Left renal pelvis (tissue), 4 donors: ENCODE measurements at places on chromosomes 3 and 15. TPM values are rescaled to one million over a fixed set of nuclear protein-coding genes. Genes with fewer than 3 reads are reported as not detected.

DNA sequence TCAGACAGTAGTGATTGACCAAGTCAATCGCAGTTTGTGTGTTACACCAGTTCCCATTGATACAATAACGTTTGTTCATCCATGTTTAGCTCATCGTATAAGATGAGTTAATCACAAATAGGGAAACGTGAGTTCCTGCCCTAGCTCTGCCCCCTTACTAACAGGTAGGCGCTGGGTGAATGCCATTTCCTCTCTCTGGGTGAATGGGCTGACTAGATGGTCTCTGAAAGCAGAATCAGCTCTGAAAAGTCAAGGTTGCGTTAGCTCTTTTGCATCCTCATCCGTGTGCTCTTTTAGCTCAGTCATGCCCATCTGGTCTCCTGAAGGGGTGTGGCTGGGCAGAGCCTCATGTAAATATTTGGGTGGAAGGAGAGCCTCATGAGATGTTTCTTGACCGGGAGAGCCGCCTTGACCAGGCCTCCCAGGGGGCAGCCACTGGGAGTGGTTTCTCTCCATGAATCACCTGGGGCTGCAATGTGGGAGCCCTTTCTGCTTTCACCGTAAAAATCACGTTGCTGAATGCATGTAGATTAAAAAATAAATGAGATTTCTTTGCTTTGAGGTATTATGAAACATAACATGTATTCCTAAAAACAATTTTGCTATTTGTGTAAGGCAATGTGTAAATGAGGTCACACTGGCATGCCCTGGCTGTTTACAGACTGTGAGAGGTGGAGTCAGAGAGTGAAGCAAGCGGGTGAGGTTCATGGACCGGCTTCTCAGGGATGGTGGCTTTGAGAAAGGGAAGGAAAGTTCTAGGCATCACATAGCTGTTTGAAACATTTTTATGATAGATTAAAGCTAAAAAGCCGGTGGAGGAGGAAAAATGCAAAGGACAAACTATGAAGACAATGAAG, 108.4 kb upstream of the RASGRP1 start:
- DNase-seq = no peak

DNA sequence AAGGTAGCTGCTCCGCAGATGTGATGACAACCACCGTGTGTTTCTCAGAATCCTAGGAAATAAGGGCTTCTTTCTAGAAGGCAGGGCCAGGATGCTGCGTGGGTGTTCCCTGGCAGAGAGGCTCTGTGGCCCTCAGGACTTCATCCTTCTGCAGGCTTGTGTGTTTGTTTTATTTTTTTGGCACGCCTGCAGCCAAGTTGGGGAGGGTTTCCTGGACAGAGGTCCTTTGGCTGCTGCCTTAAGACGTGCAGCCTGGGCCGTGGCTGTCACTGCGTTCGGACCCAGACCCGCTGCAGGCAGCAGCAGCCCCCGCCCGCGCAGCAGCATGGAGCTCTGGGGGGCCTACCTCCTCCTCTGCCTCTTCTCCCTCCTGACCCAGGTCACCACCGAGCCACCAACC, at the start of gene CLEC3B:
TSS of gene CLEC3B (plus strand) at position 266 of the 400 bp plus-strand sequence. CDS start at position 326, 60 bp downstream.
- DNase-seq = no peak

- DNase-seq = no peak
Measured at GRCh38 chr3:144491333-144491732, 519.7 kb downstream of the DIPK2A start.

GRCh38 chr15:68055224-68055705, 1.1 kb downstream of the PIAS1 start:
- DNase-seq = peak; percentile 33

GRCh38 chr3:188673646-188674186, 498.1 kb upstream of the TPRG1 start:
- no peak for DNase-seq

GRCh38 chr3:129878355-129878754, 15.2 kb downstream of the TMCC1 start:
- DNase-seq = no peak

Gene ADCY5
- polyA plus RNA-seq = 10.4 TPM

DNA sequence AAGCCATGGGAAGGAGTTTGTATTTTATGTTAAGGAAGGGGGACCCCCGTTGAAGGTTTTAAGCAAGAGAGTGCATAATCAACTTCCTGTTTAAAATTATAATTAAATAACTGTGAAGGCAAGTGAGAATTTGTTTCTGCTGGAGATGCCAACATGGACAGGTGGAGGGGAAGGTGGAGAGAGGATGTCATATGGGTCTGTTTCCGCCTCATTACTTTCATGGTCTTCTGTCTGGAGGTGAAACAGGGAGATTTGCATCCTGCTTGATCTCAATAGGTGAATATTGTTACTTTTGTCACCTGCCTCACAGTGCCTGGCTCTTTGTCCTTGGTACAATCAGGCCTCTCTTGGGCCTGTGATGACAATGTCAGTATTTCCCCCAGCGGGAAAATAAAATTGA, 300.6 kb upstream of the LMCD1 start:
- no peak for DNase-seq

Gene SV2B
- polyA plus RNA-seq = 0.95 TPM

Gene ST3GAL6
- 15.5 TPM for polyA plus RNA-seq

DNA sequence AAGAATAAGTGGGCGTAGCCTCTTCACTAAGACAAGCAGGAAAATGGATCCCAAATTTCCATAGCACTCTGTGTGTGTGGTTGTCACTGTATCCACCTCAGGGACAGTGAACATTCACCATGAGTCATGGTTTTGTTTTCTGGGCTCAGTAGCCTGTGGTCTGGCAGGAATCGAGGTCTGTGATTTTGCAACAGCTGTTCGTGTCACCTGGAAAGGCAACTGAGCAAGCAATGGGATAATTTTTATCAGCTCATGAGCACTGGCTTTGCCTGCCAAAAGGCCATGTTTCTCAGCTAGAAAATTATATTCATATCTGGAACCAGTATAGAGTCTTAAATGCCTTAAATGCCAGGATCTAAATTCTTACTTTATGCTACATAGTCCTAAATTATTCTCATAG, 60.9 kb downstream of the STRIT1 start:
- DNase-seq = no peak

GRCh38 chr3:114437897-114438296, 144.1 kb downstream of the TIGIT start:
- no peak for DNase-seq

DNA sequence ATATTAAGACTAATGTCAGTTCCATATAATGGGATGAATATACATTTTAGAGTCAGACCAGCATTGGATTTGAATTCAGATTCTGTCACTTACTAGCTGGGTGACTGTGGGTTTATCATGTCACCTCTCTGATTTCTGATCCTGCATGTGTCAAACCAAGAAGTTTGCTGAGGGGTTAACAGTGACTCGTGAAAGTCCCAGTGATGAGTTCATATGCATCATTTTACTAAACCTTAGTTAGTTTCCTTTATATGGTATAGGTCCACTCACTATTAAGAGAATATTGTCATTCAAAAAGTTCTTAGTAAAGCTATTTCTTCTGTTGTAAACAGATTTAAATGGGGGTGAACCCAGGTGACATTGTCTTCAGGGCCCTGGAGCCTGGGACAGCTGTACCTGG, 102.3 kb downstream of the ZNF621 start:
- DNase-seq = no peak

- DNase-seq = no peak
Measured at GRCh38 chr3:31503456-31503855, 29.3 kb upstream of the STT3B start.

DNA sequence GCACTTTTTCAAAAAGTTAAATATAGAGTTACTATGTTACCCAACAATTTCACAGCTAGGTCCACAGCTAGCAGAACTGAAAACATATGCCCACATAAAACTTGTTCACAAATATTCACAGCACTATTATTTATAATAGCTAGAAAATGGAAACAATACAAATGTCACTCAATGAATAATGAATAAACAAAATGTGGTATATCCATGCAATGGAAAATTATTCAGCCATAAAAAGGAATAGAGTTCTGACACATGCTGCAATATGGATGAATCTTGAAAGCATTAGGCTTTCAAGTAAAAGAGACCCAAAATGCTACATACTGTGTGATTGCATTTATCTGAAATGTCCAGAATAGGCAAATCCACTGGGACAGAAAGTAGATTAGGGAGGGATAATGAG, 111.9 kb downstream of the MECOM start:
- no peak for DNase-seq

Gene IL16
- polyA plus RNA-seq = 7.1 TPM

DNA sequence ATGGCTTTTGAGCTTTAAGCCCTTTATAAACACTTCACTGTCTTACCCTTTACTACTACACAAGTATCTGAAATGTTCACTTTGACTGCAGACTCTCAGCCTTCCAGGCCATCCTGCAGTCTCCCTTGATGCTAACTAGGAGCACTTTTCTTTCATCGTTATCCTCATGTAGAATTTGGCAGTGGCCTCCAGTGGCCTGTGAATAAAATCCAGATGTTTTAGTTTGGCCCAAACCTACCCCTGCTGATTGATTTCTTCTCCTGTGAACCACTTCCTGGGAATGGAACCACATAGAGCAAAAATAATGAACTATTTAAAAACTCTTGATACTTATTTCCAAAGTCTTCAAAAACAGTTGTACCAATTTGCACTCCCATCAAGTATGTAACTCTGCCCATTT, 271.9 kb downstream of the FEZF2 start:
- DNase-seq = no peak
